GM04504 (cell line): ENCODE measurements at places on chromosomes 13 and 19.

- no peak for DNase-seq
Measured at GRCh38 chr13:113405481-113406300, 41.8 kb upstream of the GRTP1 start.

GRCh38 chr13:97758317-97758716 is 195.2 kb upstream of the IPO5 start:
- DNase-seq = no peak

DNA sequence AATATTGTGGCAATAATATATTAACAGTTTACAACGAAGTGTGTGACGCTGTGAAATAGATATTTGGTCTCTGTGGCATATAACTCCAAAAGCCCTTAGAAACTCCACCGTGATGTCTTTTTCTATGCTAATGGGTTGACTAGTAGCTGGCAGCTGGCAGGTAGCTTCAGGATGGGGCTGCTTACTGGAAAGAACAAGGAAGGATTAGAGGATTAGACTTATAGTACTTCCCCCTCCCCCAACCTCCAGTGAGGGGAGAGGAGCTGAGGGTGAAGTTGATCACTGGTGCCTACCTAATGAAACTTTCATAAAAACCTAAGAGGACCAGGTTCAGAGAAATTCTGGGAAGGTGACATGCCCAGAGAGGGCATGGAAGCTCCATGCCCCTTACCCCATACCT is 9.8 kb downstream of the ZNF229 start:
- no peak for DNase-seq

DNA sequence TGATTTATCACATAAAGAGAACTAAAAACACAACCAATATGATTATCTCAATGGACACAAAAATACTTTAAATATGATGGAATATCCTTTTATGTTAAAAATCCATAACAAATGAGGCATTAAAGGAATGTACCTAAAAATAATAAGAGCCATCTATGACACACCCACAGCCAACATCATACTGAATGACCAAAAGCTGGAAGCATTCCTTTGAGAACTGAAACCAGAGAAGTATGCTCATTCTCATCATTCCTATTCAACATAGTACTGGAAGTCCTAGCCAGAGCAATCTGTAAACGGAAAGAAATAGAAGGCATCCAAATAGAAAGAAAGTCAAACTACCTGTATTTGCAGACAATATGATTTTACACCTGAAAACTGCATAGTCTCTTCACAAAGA is 671.0 kb downstream of the SLITRK1 start:
- DNase-seq = no peak

GRCh38 chr13:98072476-98072875 is 70.4 kb upstream of the FARP1 start:
- no peak for DNase-seq
